ENCODE measurements at places on chromosomes 2 and 18.
A peak's percentile ranks its signal among the peaks of the same experiment; 100 is the strongest.

GRCh38 chr2:18373664-18374063, 186.8 kb downstream of the RDH14 start:
- DNase-seq = no peak

GRCh38 chr2:108605947-108606346, 71.7 kb downstream of the LIMS1 start:
- no peak for DNase-seq

DNA sequence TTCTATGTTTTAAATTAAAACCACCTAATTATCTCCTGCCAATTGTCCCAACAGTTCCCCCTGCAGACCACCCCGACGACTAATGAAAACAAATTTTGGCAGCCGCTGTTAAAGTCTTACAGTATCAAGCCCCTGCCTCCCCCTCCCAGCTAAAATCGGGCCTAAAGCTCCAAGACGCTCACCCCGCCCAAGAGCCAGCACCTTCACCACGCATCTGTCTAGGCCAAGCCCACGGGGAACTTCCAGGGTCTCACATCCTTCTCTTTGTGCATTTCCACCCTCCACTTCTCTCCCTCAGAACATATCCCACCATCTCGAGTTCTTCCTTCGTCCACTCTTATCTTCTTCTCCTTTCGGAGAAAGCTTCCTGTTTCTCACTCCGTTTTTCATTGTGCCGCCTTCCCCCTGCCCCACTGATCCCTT, 445 bp downstream of the PRPF40A start:
- DNase-seq = no peak

GRCh38 chr18:78448591-78448990, 531.0 kb upstream of the SALL3 start:
- DNase-seq = no peak

DNA sequence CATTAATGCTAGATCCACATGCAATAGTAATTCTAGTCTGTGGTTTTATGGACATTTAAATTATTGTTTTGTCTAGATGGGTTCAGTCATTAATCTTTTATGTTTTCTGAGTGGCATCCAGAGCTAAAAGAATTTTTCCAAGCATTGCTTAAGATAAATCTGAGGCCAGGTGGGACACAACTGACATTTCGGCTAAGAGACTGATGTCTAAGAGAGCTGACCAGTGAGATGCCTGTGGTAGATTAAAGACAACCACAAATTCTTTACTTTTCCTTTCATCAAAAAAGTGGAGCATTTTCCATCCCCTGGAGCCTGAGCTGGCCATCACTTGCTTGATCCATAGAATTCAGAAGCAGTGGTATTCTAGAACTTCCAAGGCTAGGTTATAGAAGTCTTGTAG, 182.2 kb downstream of the NRP2 start:
- DNase-seq = no peak

DNA sequence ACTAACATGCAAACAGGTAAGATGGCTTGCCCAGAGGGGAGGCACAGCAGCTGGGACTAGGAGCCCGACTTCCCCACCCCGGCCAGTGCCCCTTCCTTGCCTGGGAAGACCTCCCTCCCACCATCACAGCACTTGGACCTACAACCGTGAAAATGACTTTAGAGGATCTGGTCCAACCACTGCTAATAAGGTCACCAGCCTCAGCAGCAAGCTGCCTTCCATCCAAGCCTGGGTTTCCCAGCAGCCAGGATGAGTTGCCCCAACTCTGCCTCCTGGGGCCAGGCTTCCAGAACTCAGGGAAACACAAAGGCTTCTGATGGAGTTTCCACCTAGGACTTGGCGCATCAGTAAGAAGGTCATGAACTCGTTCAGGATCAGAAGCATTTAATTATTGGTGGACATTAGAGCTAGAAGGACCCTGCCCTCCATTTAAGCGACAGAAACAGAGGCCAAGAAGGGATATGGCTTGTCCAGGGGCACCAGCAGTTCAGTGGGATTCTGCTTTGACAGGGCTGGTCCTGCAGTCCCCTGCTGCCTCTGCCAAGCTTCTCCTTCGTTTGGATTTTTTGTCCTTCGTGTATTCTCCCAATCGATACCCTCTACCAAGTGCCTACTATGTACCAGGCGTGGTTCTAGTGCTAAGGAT, 403.0 kb upstream of the ID2 start:
- peak; percentile 26 for DNase-seq

DNA sequence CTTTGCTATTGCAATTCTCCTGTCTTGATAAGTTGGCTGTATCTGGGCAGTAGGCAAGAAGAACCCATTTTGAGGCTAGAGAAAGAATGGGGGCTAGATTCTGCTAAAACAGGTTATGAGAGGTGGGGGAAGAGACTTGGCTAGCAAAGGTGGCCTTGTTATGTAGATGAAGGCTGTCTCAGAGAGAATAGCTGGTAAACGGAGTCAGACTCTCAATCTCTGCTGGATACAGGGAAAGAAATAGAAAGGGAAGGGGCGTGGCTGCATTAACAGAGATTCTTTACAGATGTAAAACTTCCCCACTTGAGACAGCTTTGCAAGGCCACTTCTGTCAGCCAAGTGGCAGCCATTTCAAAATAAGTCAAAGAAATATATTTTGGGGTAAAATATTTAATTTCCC, 38.1 kb upstream of the ARHGAP25 start:
- no peak for DNase-seq

- DNase-seq = no peak
These were observed 8.4 kb downstream of the ASB1 start for GRCh38 chr2:238434846-238435751.

DNA sequence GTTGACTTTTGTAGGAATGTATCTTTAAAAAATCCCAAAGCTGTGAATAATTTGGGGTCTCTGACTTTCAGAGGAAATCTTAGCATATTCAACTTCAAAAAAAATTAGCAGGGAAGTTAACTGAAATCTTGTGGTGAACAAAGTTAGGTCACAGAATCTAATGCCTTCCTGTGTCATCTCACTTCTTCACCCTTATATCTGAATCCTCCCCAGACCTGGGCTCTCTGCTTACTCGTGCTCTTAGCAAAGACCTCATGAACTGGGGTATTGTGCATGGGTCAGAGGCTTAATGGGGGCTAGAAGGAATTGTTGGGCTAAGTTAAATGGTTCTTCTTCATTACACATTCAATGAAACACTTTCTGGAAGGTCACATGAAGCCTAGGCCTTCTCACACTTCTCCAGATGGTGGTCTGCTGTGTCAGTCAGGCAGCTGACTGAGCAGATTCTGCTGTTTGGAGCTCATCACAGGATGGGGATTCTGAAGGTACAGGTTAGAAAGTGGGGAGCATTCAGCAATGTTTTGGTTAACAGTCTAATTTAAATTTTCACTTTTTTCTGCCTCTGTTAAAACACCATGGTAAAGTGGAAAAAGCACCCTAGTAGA, 131.3 kb downstream of the SUCLG1 start:
- DNase-seq = no peak

GRCh38 chr2:174939046-174939445, 66.1 kb downstream of the CHN1 start:
- DNase-seq = no peak

- no peak for DNase-seq
These were observed at the start of gene GALNT3 for GRCh38 chr2:165793779-165794535. GALNT3 (minus strand) TSS chr2:165794247; CDS start chr2:165770700, 23,547 bp downstream.

All from pons (tissue), 1 donor.